ENCODE measurements at places on chromosomes 5 and 9.

GRCh38 chr5:77937015-77937908, 161.1 kb upstream of the TBCA start:
- DNase-seq = no peak

GRCh38 chr5:119022017-119022745, 33.8 kb upstream of the DTWD2 start:
- DNase-seq = peak; percentile 41

GRCh38 chr5:153891394-153891793, 147.3 kb downstream of the FAM114A2 start:
- DNase-seq = no peak

DNA sequence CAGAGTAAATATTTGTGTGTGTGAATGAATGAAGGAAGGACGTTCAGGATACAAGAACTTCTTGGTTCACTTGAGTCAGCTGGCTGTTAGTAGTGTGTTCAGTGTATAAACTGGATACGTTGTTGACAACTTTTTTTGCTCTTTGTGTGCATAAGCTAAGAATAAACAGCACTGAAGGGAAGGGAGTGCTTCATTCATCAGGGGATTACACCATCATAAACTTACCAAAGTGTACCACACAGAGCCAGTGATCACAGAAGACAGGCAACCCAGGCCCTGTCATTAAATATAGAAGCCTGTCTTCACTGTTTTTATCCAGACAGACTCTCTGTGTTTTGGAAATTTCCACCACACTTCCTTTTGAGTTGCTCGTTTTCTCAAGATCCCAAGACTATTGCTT, 55.5 kb upstream of the MEF2C start:
- DNase-seq = no peak

DNA sequence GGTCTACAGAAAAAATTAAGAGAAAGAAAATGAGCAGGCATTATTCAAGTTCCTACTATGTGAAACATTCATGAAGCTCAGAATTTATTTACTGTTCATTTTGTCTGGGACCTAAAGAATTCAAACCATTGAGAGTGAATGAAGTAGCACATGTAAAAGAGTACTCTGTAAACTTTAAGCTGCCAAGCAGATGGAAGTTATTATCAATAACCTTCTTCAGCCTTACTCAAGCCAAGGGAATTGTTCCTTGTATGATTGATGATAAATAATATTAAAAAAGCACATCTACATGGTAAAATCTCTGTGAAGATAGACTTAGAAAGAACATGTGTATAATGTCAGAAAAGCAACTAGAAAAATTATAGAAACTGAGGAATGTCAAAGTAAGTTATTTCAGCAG, 17.8 kb upstream of the GLIS3 start:
- DNase-seq = no peak

DNA sequence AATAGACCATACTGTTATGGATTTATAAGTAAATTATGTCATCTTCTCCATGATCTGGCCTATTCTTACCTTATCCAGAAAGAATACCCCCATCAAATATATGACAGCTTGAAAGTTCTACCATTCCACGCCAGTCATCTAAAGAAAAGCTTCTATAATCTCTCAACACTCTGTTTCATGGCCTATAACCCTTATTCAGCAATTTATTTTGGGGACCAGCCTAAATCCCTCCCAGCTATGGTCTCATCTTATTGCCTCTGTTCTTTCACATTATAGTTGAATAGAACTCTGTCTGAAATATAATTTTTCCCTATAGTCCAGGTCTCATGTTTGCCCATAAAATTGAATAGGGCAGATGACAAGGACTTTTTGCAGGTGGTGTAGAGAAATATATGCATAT, 2387.6 kb upstream of the WWC1 start:
- DNase-seq = no peak

DNA sequence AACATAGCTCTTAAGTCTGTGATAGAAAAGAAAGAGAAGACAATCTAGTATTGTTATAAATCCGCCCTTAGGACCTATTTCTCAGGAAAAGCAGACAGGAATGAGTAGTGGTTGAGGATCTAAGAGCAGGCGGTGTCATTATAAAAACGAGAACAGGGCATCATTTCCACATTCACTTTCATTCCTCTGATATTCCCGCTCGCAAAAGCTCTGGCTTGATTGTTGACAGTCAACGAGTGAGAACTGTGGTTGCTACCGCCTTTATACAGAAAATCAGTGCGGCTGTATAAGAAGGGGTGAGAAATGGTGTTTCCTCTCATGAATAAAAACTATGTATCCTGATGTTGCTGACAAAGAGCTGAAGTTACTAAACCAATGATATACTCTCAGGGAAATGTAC, 1409.6 kb upstream of the WWC1 start:
- no peak for DNase-seq

GRCh38 chr9:127058011-127058644, 64.3 kb downstream of the ANGPTL2 start:
- DNase-seq = no peak

DNA sequence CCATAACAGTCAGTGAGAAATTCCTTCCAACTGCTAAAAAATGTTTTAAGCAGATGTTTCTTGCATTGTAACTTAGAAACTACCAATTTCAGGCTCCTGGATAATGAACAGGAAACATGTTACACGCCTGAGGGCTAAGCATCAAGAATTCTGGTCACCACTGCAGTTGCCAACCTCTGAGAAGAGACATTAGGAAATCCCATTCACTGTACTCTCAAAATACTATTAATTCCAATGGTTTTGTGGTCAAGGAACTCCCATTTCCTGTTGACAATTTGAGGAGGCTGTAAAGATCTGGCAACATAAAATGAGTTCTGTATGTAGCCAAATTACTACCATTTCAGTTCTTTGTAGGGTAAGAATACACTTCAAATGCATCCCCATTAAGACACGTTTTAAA, 456.0 kb upstream of the MEF2C start:
- no peak for DNase-seq

GRCh38 chr5:103232393-103232999, 26.1 kb upstream of the MACIR start:
- peak; percentile 46 for DNase-seq

DNA sequence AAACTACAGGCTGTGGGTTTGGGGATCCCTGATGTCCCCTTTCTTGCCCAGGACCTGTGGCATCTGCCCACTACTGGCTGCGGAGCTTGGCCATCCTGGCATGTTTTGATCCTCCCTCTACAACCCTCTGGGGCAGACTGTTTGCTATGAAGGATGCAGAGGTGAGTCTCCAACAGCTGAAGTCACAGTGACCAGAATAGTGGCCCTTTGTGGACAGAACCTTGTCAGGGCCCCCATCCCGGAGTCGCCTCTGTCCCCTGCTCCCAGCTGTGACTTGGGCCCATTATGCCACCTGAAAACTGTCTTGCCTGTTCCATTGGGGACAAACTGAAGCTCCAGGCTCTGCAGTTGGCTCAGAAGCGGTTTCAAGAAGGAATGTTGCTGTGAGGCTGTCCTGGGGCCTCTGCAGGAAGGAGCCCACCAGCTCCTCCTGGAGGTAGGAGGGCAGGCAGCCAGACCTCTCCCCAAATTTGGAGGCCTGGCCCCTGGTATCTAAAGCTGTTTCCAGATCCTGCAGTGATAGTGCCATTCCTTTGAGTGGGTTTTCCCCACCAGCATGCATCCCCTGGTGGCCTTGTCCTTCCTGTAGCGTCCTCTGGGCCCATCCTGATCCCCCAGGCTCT, 93.3 kb downstream of the BARX1 start:
- DNase-seq = no peak

DNA sequence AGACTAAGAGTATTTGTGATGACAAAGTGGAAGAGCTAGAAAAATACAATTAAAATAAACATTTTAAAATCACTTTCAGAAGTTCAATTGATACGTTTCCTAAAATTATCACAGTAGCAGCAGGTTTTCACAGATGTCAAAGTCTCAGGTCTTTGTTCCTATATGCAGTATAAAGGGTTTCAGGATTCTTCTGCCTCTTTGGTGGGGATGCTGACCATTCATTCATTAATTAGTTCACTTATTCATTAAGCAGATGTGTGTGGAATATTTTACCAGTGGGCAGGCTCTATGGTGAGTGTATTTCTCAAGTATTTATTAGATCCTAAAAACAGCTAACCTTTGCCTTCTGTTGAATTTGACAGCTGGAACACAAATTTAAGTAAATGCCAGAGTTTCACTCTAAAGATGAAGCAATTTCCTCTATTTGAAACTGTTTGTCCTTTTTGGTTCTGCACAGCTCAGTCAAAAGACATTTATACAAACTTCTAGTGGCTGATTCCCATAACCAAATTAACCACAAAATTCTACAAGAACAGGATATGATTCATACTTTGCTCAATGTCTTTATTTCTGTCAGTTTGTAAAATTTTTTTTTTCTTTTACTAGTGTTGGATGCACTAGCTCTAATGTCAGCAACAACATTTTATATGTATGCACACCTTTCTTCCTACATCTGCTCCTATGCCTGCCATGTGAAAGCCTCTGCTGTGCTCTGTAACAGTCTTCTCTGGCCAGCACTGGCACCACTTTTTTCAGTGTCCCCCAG, 75.9 kb upstream of the PRR16 start:
- no peak for DNase-seq

GRCh38 chr5:132100672-132101261, 27.2 kb downstream of the CSF2 start:
- DNase-seq = peak; percentile 54

- DNase-seq = no peak
Observed at GRCh38 chr5:41482715-41483114, 27.7 kb downstream of the PLCXD3 start.

- DNase-seq = no peak
Observed at GRCh38 chr5:56172241-56172640, 60.9 kb downstream of the ANKRD55 start.

DNA sequence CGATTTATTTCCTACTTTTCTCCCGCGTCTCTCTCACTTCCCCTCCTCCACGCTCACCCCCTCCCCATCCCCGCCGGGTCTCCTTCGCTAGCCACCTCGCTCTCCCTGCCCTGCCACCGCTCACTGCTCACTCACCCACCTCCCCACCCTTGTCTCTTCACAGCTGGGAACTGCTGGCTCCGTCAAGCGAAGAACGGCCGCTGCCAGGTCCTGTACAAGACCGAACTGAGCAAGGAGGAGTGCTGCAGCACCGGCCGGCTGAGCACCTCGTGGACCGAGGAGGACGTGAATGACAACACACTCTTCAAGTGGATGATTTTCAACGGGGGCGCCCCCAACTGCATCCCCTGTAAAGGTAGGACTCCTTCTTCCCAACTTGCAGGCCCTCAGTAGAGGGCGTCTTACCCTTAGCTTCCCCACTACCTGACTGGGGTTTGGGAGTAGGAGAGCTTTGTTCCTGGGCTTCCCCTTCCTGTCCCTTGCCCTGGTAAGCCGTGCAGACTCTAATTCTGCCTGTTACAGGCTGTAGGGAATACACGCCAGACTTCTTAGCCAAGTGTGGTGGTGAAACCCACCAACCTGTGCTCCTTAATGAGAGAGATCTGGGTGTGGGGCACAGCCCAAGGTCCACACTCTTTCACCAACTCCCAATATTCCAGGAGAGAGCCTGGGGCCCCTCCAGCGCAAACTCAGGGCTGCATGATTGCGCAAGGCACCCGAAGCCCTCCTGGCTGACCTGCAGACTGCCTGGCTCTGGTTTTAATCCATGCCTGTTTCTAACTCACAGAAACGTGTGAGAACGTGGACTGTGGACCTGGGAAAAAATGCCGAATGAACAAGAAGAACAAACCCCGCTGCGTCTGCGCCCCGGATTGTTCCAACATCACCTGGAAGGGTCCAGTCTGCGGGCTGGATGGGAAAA, 2.5 kb downstream of the FST start:
- DNase-seq = peak; percentile 6

GRCh38 chr5:138077064-138077696, 6.7 kb upstream of the WNT8A start:
- DNase-seq = peak; percentile 53

DNA sequence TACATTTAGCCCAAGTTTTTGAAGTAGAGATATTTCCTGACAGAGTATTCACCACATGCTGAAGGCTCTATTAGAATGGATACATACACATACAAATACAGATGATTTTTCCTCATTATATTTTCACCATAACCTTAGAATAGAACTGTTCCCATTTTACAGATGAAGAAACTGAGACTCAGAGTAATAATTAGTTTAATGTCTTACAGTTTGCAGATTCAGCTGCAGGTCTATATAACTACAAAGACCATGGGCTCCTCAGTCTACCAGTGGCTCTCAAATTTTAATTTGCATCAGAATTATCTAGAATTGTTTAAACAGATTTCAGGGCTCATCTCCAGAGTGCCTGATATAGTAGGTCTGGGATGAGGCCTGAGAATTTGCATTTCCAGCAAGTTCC, 64.4 kb downstream of the GRAMD2B start:
- no peak for DNase-seq

- no peak for DNase-seq
Observed at GRCh38 chr9:77793849-77794248, 145.7 kb upstream of the GNA14 start.

DNA sequence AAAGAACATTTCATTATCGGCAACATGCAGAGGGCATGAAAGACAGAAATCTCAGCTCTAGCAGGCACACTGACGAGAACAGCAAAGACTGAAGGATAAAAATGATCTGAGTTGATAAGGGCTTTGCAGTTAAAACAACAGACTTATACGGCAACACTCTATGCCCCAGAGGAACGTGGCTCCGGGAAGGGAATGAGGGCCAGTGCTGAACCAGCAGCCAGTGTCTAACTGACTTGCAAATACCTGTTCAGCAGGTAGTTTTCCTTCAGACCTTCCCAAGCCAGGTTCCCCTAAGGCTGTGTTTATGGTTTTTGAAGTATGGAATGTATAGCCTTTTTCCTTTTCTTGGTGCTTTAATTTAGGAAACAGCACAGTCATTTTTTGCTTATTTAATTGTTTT, 121.3 kb upstream of the CDH18 start:
- DNase-seq = no peak

DNA sequence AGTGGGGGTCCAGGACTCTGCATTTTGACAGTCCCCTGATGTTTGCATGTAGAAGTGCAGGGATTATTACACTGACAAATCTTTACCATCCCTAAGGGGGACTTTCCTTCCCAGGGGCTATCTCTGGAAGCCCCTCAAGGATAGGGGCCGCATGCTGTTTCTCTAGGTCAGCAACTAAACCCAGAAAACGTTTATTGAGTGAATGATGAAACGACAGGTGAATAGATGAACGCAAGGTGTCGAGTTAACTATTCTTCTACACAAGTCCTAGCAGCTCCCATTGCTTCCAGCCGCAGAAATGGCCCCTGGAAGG, 281 bp upstream of the HSD17B4 start:
- no peak for DNase-seq

GRCh38 chr9:116316246-116316645, 162.7 kb downstream of the PAPPA start:
- no peak for DNase-seq

GRCh38 chr9:72257814-72258213, 107.2 kb downstream of the ZFAND5 start:
- DNase-seq = no peak
